ENCODE measurements at places on chromosomes 2 and 18.

GRCh38 chr2:57850415-57851130 lies 196.0 kb upstream of the VRK2 start:
- DNase-seq: peak; percentile 11

- DNase-seq: no peak
Observed at GRCh38 chr18:45954070-45954934, 12.8 kb downstream of the EPG5 start.

DNA sequence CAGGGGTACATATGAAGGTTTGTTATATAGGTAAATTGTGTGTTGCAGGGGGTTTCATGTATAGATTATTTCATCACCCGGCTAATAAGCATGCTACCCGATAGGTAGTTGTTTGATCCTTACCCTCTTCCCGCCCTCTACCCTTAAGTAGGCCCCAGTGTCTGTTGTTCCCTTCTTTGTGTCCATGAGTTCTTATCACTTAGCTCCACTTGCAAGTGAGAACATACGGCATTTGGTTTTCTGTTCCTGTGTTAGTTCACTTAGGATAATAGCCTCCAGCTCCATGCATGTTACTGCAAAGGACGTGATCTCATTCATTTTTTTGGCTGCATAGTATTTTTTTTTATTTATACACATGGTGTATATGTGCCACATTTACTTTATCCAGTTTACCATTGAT lies 34.2 kb upstream of the ELAC1 start:
- no peak for DNase-seq

- no peak for DNase-seq
Observed at GRCh38 chr18:56461151-56461550, 177.2 kb downstream of the TXNL1 start.

GRCh38 chr2:233201258-233202013 lies 50.0 kb upstream of the ATG16L1 start:
- no peak for DNase-seq

GRCh38 chr18:58898010-58898799 lies 33.5 kb downstream of the ZNF532 start:
- no peak for DNase-seq

DNA sequence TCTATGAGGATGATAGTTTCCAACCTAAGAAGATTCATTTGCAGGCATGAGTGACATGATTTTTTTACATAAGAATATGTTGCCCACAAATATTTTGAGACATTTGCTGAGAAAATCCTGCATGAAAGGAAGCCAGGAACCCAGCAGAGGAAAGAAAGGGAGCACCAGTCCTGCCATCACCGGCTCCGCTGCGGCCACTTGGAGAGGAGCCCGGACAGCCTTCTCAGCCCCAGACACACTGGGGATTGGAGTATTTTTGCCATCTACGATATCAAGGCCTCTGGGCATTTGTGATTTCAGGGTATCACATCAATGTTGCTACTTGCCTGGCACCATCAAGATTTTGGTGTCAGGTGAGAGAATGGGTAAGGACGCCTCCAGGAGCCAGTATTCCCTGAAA lies 228.3 kb downstream of the PTGR3 start:
- no peak for DNase-seq

GRCh38 chr2:20669562-20670314 lies 2.8 kb downstream of the GDF7 start:
- no peak for DNase-seq

GRCh38 chr2:30305235-30305634 lies 73.9 kb downstream of the LBH start:
- no peak for DNase-seq

DNA sequence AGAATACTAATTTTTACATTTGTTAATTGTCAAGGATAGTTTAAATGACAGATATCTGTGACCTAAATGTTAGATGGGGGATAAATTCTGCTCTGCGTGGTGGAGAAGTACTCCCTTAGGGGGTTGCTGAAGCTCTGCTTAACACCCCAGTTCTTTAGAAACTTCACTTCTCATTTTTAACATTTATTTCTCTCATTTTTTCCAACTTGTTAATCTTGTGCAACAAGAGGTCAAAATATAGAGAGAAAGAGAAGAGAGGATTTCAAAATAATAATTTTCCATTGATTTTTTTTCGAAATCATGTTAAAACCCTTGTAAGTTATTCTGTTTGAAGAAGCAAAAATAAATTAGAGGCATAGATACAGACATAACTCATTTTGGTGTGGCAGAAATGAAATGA lies 61.3 kb upstream of the SLC8A1 start:
- no peak for DNase-seq

DNA sequence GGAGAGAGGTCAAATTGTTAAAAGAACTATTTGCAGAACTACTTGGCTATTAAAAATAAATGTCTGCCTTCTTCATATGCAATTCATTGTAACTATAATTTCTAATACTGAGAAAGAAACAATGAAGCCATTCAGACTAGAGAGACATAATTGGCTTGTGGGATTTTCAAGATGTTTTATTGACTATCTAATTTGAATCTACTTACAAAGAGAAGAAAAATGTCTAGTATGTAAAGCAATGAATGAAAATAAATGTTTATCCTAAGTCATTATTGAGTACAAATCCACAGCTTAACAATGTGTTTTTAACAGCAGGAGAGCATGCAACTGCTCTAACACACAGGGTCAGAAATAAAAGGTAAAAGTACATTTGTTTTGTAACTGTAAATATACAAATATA lies 19.2 kb downstream of the RMP24 start:
- no peak for DNase-seq

GRCh38 chr2:195575879-195576401 lies 81.1 kb upstream of the SLC39A10 start:
- peak; percentile 13 for DNase-seq

GRCh38 chr18:56152551-56153310 lies 485.7 kb downstream of the TXNL1 start:
- no peak for DNase-seq

- DNase-seq: no peak
Observed at GRCh38 chr2:237391140-237391539, 22.8 kb downstream of the COL6A3 start.

All from RPMI8226 (cell line).